ENCODE measurements at places on chromosomes 1 and 21. TPM values are rescaled to one million over a fixed set of nuclear protein-coding genes. Genes with fewer than 3 reads are reported as not detected.

DNA sequence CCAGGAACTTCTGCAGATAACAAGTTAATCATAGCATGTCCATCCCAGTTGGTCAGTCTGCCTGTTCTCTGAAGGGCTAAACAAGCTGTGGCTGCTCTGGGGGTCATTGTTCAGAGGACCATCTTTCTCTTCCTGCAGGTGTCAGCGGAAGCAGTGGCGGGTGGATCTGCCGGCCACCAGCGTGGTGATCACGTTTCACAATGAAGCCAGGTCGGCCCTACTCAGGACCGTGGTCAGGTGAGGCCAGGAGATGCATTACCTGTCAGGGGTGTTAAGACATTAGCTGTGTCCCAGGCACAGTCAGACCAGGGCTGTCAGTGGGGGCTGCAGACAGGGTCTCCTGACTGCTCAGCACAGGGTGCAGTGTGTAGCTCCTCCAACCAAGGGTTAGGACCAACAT is 168.8 kb downstream of the GALNT2 start:
- DNase-seq = no peak

- no peak for DNase-seq
These were observed 45.9 kb downstream of the ARHGEF16 start for GRCh38 chr1:3500265-3500835.

DNA sequence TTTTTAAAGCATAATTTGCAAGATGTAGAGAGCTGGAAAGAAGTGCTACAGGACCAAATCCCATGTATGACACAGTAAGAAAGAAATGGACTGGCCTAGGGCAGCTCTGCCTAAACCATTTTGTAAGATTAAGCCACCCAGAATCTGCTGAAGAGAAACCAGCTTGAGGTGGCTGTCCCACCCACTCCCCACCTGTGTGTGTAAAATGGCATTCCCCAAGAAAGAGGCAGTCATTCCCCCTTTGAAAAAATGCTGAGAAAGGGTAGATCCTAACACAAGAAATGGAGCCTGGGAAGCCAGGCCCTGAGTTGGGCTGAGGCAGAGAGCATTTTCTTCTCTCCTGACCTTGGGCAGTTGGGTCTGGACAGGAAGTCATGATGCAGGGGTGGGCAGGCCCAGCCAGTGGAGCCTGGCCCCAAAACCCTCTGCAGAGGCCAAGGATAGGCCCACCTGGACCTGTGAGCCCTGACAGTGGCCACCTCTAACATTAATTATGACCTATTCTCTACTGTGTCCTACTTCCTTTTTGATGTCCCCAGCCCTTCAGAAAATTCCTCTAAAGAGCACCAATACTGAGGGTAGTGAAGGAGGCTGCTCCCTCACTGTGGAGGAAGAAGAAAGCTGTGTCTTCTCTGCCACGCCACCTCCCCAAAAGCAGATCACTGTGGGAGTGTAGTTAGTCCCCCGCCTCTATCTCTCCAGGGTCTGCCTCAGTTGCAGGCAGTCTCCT is 94.0 kb downstream of the EDEM3 start:
- DNase-seq = no peak

GRCh38 chr1:167252986-167253385 is 32.3 kb downstream of the POU2F1 start:
- DNase-seq = no peak

DNA sequence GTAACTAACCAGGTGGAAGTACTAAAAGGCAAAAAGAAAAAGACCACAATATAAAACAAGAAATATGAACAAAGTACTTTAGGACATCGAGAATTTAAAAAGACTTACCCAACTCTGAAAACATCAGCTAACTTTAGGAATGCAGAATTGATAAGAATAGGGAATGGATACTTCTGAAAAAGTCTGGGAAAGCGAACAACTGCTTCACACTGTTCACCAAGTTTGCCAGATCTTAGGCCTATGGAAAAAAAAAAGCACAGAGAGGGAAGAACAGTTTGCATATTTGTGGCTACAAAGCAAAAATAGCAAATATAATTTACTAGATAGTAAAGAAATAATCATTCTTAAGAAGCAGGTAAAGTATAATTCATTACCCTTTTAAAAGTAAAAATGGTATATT is 14.4 kb downstream of the INTS7 start:
- DNase-seq = no peak

DNA sequence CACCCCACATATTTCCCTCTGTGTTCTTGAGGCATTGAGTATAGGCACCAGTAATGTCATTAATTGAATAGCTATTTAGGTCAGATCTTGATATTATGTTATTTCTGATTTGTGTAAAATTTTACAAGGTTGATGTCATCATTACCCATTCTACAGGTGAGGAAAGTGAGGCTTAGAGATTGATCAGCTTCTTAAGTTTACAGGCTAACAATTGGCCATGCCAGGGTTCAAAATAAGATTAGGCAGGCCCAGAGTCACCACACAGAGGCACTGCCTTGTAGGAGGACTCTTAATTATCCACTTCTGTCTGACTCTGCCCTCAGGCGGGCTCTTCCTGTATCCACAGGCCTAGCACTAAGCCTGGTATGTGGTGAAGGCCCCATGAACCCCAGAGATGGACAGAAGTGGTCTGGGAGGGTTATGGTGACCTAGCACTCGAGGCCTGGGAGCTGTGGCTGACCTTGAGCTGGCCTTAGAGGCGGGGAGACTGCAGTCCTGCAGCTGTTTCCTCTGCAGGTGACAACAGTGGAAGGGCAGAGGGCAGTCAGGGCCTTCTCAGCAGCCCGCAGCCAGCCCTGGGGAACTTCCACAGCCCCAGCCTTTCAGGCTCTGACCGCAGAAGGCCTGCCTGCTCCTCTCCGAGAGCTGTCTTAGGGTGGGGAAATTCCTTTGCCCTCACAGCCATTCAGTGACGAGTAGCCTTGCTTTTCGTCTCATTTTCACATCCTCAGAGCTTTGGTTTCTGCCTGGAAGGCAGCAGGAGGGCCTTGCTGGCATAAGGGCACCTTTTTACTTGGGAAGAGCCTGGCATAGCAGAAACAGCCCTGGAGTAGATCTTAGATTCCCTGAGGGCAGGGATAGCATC is 12.2 kb downstream of the ZDHHC18 start:
- DNase-seq = no peak

DNA sequence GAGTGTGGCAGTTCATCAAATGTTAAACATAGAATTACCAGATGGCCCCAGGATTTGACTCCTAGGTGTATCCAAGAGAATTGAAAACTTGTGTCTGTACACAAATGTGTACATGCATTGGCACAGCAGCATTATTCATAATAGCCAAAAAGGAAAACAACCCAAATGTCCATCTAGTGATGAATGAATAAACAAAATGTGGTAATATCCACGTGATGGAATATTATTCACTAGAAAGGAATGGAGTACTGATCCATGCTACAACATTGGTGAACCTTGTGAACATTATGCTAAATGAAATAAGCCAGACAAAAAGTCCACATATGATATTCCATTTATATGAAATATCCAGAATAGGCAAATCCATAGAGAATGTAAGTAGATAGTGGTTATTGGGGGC is 77.7 kb downstream of the RAVER2 start:
- no peak for DNase-seq

The ZFP69B gene
- 1.3 TPM for total RNA-seq

DNA sequence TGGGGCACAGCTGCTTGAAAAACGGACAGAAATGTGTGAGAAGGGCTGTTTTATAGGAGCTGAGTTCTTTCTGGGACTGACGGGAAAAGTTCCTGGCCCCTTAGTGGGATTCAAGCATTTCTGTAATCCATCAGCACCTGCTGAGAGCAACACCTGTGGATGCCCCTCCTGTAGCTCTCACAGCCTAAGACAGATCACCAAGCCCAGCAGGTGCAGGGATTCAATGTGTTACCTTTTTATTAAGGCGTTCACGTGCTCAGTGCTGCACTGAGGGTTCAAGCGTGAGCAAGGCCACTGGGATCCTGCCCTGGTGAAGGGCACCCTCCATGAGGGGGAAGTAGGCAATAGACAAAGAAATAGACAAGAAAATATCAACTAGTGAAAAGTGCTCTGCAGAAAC is 14.9 kb downstream of the OLFML2B start:
- no peak for DNase-seq

The MAP1LC3C gene
- 0.24 TPM for total RNA-seq

The RGS4 gene
- 0.78 TPM for total RNA-seq

GRCh38 chr1:151056149-151056548 is 3.3 kb downstream of the CDC42SE1 start:
- no peak for DNase-seq

The LCE1D gene
- not detected for total RNA-seq

GRCh38 chr1:52836035-52836434 is 6.5 kb upstream of the ZYG11A start:
- no peak for DNase-seq

GRCh38 chr1:203592156-203592555 is 34.5 kb upstream of the ATP2B4 start:
- DNase-seq = no peak

- DNase-seq = no peak
These were observed 123.3 kb downstream of the HMCN1 start for GRCh38 chr1:185857442-185857841.

The OR2L2 gene
- not detected for total RNA-seq
